Ovary (tissue), 10 donors: ENCODE measurements at places on chromosomes 5 and 9.
A peak's percentile ranks its signal among the peaks of the same experiment; 100 is the strongest.

DNA sequence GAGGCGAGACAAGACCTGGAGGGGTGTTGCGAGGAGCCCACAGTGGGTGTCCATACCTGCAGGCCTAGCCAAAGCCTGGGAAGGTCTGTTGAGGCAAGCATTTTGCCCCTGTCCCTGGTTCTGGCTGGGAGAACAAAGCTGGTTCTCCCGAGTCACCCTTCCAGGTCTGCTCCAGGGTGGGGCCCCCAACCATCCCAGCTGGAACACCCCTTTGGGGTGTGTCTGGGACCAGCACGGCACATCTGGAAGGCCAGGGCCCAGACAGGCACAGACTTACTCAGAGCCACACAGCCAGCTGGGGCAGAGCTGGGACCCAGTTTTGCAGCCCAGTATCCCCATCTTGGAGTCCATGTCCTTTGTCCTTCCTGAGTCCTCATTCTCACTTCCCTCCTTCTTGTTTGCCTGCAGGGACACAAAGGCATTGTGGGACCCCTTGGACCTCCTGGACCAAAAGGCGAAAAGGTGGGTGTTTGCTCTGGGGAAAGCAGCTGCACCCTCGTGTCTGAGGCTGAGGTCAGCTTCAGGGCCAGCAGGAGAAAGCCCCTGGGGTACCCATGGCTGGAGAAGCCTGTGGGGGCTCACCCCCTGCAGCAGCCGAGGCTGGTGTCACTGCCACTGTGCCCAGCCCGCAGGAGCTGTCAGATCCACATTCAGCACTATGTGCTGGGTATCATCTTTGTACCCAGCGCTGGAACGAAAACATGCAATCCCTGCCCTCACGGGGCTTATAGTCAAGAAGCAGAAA lies 38.4 kb upstream of the ORM1 start:
- DNase-seq, result peak; percentile 31

DNA sequence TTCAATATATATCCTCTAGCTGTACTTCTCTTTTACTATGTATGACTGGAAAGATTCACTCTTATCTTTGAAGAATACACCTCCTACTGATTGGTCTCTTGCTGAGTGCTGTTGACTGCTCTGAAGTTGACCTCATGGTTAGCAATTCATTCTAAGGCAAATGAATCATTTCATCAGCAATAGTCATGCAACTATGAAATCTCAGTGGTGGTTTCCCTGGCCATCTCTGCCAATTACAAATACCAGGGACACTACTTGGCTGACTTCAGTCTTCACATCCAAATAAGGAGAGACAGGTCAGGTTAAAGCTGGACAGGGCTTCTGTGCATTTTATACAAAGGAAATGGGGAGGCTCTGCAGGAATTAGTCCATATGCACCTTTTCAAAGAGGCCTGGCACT lies 333.5 kb upstream of the ACTBL2 start:
- no peak for DNase-seq

- no peak for DNase-seq
Measured at GRCh38 chr9:112086627-112087026, 88.5 kb downstream of the SUSD1 start.

GRCh38 chr9:31868830-31869229 lies 515.6 kb upstream of the ACO1 start:
- no peak for DNase-seq

DNA sequence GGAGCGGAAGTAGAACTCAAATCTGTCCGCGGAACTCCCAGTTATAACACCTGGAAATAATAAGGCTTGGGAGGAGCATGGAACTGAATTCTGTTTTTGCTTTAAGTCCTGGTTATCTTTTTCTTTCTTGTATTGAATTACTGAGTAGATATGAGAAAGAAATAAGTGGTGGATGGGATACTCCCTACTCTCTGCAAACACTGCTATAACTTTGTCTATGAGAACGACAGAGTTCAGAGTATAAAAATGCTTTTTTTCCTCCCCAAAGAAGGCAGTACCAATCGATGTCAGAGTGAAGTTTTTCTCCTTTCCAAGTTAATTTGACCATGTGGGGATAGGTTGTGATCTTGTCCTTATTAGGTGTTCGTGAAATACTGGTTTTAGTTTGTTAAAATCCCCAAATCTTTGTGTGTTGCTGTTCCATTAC lies 1.2 kb downstream of the RIC1 start:
- DNase-seq, result no peak

- no peak for DNase-seq
Measured at GRCh38 chr5:41748631-41749030, 121.6 kb downstream of the OXCT1 start.

GRCh38 chr5:99089822-99090549 lies 161.2 kb upstream of the CHD1 start:
- DNase-seq, result no peak

GRCh38 chr5:77172713-77173328 lies 37.7 kb upstream of the PDE8B start:
- DNase-seq, result no peak

DNA sequence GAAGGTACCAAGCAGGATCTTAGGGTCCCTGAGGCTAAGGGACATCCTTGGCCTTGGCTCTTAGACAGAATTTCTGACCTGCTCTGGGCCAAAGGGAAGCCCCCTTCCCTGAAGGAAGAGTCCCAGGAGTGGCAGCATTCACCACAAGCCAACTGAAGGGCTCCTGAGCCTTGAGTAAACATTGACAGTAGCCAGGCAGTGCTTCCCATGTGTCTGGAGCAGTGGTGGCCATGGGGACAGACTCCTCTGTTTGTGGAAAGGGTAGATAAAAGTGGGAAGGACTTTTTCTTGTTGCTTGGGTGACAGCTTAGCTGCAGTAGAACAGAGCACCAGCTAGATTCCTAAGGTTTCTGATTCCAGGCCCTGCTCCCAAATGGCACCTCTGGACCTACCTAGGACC lies 61.4 kb upstream of the VLDLR start:
- no peak for DNase-seq

GRCh38 chr5:120882038-120882775 lies 418.1 kb downstream of the PRR16 start:
- DNase-seq, result no peak

DNA sequence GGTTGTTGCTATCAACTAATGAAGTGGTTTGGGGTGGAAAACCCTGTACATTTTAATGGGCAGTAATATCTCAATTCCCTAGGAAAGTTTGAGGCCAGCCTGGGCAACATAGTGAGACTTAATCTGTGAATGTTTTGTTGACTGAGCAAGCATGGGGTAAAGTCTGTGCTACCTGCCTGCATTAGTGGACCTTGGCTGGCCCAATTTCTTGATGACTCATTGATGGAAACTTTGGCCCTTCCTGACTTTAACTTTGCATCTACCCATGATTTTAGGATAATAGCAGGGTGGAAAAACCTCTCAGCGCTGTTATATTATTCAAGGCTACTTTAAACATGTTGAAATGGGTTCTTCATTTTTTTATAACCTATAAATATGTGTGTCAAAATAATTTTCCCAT lies 389.4 kb upstream of the RORB start:
- no peak for DNase-seq

GRCh38 chr5:54463713-54464112 lies 8.2 kb downstream of the HSPB3 start:
- no peak for DNase-seq

DNA sequence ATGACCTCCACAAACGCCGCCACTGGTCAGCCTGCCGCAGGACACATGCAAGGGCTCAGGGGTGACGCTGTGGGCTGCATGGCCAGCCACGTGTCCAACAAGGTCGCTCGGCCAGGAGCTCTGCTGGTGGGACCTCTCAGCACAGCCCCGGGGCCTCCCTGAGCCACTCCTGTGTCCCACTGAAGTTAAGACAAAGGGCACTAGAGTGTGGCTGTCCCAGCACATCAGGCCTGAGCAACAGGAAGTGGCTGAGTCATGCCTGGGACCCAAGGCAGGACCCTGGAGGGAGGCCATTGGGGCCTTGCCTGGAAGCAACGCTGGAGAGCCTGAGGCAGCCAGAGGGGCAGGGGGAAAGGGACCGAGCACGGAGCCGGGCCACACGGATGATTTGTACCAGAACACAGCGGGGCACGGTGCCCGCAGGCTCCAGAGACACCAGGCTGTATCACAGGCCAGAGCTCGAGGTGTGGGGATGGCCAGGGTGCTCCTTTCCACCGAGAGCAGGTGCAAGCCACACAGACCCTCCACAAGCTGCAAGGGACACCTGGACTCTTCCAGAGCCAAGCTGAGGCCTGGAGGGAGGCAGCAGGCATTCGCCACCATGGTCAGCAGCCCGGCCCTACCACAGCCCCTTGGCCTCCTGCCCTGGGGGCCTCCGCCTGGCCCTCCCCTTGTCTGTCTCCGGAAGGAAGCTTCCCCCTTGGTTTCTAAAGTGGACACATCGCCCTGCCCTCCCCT lies 6.5 kb upstream of the TMEM210 start:
- no peak for DNase-seq

DNA sequence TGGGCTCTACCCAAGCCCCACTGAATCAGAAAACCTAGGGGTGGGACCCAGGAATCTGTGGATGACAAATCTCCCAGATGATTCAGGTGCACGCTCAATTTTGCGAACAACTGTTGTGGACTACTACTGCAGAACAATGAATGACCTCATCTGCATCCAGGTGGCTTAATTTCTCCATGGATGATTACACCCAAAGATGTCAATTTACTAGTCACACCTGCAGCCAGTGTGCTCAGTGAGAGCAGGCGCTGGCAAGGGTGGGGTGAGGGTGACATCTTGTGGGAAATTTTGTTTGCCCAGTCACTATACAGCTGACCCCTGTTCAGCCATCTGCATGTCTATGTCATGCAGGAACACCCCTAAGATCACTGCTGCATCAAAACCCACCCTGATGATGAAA lies 118.2 kb downstream of the ENTREP1 start:
- no peak for DNase-seq

- DNase-seq, result no peak
Measured at GRCh38 chr5:65290677-65291076, 191.0 kb downstream of the ADAMTS6 start.

GRCh38 chr9:125747053-125747764 lies at the start of gene PBX3:
PBX3 (plus strand) TSS chr9:125747373.
- peak; percentile 63 for DNase-seq

GRCh38 chr9:80175286-80176150 lies 603.8 kb downstream of the TLE4 start:
- peak; percentile 17 for DNase-seq

DNA sequence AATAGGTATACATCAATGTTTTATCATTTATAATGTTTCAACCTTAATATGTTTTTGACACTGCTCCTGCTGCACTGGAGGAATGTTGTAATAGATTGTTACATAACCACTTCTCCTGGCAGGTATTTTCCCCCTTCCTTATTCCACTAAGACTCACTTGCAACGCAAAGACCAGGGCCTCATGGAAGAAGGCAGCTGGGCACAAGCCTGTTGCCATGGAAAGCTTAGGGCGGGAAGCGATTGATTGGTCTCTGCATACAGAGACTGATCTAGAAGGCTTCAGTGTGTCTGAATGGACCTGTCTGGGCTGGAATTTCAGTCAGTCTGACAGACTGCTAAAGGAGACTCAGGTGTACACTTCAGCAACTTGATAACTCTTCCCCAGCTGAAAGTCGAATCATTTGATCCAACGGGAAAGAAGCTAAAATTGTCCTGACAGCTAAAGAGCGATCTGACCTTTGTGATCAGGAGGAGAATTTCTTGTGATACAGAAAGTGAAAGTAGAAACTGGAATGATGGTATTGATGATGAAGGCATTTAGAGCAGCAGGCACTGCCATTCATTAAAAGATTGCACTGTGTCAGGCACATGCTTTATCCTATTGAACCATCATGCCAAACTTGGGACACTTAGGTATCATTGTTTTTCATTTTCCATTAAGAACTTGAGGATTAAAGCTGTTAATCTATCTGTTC lies 65.1 kb downstream of the GRIA1 start:
- DNase-seq, result no peak

DNA sequence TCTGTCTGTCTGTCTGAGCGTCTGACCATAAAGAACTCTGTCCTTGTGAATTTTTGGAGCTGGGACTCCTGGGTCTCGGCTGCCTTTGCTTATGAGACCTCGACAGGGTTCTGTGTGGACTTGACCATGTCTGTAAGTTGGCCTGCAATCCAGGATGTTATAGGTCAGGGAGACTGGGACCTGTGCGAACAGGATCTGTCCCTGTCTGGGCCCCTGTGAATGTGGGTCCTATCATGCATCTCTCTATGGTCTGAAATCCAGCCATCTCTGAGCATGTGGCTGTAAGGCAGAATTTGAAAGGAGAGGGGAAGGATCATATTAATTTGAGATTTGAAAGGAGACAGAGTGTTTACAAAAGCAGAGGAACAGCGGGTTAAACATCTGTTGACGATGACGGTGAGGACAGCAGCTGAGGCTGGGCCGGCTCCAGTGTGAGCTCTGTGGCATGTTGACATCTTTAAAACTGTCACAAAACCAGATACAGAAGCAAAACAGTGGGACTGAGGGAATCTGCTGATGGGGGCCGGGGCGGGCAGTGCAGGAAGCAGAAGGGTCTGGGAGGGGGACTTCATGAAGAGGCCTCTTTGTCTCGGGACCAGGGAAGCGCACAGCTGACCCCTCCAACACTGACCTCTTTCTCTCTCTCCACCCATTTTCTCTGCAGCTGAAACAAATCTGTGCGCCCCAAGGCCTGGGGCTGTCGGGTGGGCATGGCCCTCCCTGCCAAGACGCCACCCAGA lies 19.1 kb upstream of the MVB12B start:
- no peak for DNase-seq

- no peak for DNase-seq
Measured at GRCh38 chr5:150340614-150341255, 16.8 kb upstream of the TCOF1 start.

DNA sequence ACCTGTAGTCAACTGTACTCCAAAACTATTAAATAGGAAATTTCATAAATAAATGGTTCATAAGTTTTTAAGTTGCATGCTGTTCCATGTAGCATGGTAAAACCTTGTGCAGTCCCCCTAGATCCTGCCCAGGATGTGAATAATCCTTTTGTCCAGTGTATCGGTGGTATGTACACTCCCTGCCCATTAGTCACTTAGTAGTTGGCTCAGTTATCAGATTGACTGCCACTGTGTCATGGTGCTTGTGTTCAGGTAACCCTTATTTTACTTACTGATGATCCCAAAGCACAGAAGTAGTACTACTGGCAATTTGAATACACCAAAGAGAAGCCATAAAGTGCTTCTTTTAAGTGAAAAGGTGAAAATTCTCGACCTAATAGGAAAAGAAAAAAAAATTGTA lies 134.2 kb downstream of the RNF180 start:
- no peak for DNase-seq

- DNase-seq, result no peak
Measured at GRCh38 chr5:138349852-138350562, 2.5 kb upstream of the KDM3B start.

GRCh38 chr5:132771503-132771998 lies 5.5 kb downstream of the SEPTIN8 start:
- DNase-seq, result peak; percentile 65

DNA sequence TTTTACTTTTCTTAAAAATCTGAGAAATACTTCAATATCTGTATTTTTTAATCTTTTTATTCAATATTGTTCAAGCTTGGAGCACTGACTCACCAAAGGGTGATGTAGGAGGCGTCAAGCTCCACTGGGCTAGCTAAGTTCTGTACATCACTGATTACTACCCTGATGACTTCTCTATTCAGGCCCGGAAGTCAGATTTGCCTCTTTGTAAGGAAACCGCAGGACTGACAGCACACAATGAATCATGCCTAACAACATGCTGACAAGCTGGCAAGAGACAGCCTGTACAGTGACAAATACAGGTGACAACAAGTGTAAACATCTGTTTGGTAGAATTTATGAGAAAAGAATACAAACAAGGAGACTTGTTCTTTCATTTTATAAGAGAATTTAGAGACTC lies 627.9 kb upstream of the RORB start:
- DNase-seq, result no peak
